Fibroblast of lung (primary cell): ENCODE measurements at places on chromosomes 2 and 18. TPM values are rescaled to one million over a fixed set of nuclear protein-coding genes. Genes with fewer than 3 reads are reported as not detected.

The C2orf72 gene
- total RNA-seq: 0.33 TPM in 1 of 2 replicates, not detected in the other

The MOGAT1 gene
- not detected in 2 replicates for total RNA-seq

The IL37 gene
- total RNA-seq: not detected in 2 replicates

The C2orf66 gene
- 0.17 and 0.26 TPM in 2 replicates for total RNA-seq

The NPHP1 gene
- total RNA-seq: 5.0 and 5.6 TPM in 2 replicates

The SLC5A7 gene
- not detected in 2 replicates for total RNA-seq

The C1GALT1C1L gene
- 0.33 and 0.51 TPM in 2 replicates for total RNA-seq

The SEH1L gene
- 40.6 and 43.9 TPM in 2 replicates for total RNA-seq

The HOXD13 gene
- not detected in 2 replicates for total RNA-seq

The CHAC2 gene
- total RNA-seq: 1.3 and 1.7 TPM in 2 replicates

The SCYGR6 gene
- not detected in 2 replicates for total RNA-seq

The FKBP7 gene
- 47.5 and 54.3 TPM in 2 replicates for total RNA-seq

The DSG1 gene
- total RNA-seq: not detected in 2 replicates

The LOXHD1 gene
- total RNA-seq: not detected in 2 replicates

The MGAT4A gene
- total RNA-seq: 0.17 and 0.26 TPM in 2 replicates
